NCI-H1930 (cell line): ENCODE measurements at places on chromosomes 12 and 14.

DNA sequence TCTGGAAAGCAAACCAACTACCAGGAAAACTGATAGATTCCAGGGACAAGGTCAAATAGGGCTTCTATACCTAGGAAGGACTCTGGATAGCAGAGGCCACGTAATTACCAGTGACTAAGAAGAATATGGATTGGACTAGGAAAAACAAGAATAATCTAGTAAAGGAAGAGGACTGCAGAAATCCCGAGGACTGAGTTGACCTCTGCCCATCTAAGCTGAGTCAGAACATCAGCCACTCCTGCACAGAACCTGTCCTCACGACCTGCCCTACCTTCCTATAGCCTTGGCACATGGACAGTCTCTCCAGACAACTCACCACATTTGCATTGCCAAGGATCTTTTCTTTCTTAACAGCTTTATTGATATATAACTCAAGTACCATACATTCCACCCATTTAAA, 2.3 kb downstream of the OR6J1 start:
- no peak for DNase-seq

DNA sequence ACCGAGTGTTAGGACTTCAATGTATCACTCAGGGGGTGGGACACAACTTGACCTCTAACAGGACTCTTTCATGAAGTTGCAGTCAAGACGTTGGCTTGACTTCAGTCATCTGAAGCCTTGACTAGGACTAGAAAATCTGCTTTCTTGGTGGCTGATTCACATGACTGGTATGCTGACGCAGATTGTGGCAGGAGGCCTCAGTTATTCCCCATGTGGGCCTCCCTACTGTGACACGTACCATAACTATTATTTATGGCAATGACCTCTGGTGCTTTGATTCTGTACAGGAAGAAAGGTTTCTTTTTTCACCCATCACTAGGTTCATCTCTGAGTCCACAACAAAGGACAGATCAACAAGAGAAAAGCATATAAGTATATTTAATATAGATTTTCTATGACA, 270.4 kb downstream of the NEDD1 start:
- DNase-seq: no peak

DNA sequence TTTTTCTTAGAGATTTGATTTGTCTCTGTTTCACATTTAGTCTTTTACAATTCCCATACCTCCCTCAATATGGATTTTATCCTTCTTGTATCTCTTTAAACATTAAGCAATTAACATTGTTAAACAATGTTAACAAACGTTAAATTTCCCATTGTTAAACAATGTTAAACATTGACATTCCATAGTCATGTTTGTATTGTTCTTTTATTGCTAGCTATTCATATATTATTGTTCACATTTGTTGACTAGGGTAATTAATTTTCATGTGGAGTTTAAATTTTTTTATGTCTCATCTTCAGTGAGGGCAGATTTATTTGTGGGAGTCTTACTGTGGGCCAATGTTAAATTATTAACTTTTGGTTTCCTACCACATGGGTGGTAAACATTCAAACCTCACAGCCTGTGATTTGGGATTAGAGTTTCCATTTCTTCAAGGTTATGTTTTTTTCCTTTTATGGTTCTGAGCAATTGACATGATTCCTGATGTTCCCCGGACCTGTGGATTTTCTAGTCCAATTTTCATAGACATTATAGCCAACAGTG, 294.3 kb downstream of the ALG10B start:
- no peak for DNase-seq

GRCh38 chr14:89911010-89911919, 43.3 kb downstream of the EFCAB11 start:
- no peak for DNase-seq

- DNase-seq: no peak
These were observed 69.1 kb downstream of the FOXN3 start for GRCh38 chr14:89347885-89348284.

DNA sequence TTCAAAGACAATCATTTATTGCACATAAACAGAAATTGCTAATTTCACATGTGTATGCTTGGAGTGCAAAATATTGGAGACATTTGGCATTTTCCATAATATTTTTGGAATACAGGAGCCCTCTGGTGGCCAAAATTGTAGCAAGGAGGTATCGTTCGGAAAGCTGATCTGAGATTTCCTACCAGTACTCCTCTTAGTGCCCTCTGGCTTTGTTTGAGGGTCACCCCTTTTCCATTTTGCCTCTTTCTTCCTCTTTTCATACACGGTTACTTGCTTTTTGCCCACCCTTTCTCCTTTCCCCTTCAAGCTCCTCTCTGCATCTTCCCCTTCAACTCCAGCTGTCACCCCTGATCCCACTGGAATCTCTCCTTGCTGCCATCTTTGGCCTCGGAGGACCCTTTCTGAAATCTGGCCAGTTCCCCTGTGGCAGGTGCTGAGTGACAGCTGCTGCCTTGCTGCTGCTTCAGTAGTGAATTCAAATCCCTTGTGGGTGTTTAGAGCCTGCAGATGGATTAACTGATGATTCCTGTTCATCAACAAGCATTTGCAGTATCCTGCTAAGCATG, 164.6 kb upstream of the PARP11 start:
- no peak for DNase-seq

GRCh38 chr12:62692884-62693283, 226.3 kb downstream of the MON2 start:
- DNase-seq: no peak

GRCh38 chr12:31306866-31307265, 19.1 kb downstream of the SINHCAF start:
- DNase-seq: no peak
